ENCODE measurements at places on chromosomes 5 and 9. TPM values are rescaled to one million over a fixed set of nuclear protein-coding genes. Genes with fewer than 3 reads are reported as not detected.

DNA sequence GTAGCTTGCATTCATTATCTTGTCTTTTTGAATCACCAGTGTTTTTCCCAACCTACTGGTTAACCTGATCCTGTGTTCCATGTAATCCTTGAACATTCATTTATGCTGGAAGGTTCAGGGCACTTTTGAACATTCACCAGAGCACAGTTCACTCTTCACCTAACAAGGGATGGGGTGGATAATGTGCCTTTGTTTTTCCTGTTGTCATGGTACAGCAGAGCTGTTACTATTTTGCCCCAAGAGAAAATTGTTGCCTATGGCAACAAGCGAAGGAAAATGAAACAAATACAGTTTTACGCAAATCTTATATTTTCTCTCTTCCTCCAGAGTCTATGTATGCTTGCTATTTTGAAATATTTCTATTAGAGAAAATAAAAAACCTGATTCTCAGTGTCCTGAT, 60.3 kb upstream of the RIOK2 start:
- H3K4me3 ChIP-seq = no peak overlapping the region
- H3K27ac ChIP-seq = no peak overlapping the region
- no peak for DNase-seq
- H3K27me3 ChIP-seq = no peaks in the 10 kb centered on the region

GRCh38 chr5:75199946-75200345, 36.7 kb downstream of the ANKRD31 start:
- H3K27me3 ChIP-seq = no peaks in the 10 kb centered on the region
- no peak overlapping the region for H3K27ac ChIP-seq
- H3K4me3 ChIP-seq = no peak overlapping the region
- no peaks in the 10 kb centered on the region for H3K4me1 ChIP-seq
- no peaks in the 10 kb centered on the region for H3K36me3 ChIP-seq

DNA sequence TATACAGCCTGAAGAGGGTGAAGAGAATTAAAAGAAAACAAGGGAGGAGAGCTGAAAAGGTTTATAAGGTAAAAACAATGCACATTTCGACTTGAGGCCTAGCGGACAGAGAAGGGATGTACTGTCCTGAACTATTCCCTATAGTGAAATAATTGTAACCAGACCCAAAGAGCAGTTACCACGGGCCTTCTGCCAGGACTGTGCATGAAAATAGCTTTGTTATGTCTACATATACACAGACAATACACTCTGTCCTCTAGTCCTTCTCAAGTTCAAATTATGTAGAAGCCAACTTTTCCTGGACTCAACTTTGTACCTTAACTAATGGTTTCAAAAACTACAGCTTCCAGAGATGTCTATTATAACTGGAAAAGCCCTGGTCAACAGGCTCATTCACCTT, 223.7 kb downstream of the PCSK5 start:
- no peaks in the 10 kb centered on the region for H3K4me1 ChIP-seq
- H3K36me3 ChIP-seq = no peaks in the 10 kb centered on the region
- H3K27ac ChIP-seq = no peak overlapping the region
- no peak for DNase-seq
- no peaks in the 10 kb centered on the region for H3K27me3 ChIP-seq

GRCh38 chr5:119751734-119752094, 122.4 kb downstream of the FAM170A start:
- H3K27me3 ChIP-seq = no peaks in the 10 kb centered on the region
- no peak for DNase-seq
- no peak overlapping the region for H3K27ac ChIP-seq
- no peaks in the 10 kb centered on the region for H3K36me3 ChIP-seq
- H3K4me3 ChIP-seq = no peak overlapping the region

GRCh38 chr9:97511655-97512427, 10.4 kb downstream of the TMOD1 start:
- H3K27me3 ChIP-seq = no peaks in the 10 kb centered on the region
- no peak for DNase-seq
- no peak overlapping the region for H3K4me3 ChIP-seq

DNA sequence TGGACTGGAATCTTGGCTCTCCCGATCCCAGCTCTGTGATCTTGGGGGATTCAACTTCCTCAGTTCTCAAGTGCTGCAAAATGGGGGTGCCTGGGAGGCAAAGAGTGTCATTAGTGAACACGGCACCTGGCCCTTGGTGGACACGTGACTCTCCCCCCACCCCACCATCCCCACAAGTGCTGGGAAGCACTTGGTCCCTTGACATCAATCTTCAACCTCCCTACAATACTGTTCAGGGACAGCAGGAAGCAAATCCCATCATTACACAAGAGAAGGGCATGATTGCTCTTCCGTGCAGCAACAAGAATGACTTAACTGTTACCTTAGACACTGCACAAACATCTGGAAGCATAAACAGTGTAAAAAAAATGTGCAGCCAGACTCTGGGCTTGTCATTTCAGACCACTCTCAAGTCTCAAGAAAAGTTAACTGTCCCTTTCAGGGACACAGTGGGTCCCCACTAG, 61.4 kb downstream of the PSMB7 start:
- no peaks in the 10 kb centered on the region for H3K27me3 ChIP-seq
- no peak for DNase-seq
- no peak overlapping the region for H3K4me3 ChIP-seq
- peaks cover 42% of the 10 kb centered on the region for H3K36me3 ChIP-seq
- no peak overlapping the region for H3K27ac ChIP-seq

GRCh38 chr9:106775960-106776359, 87.0 kb upstream of the ZNF462 start:
- H3K27me3 ChIP-seq = no peaks in the 10 kb centered on the region
- H3K4me3 ChIP-seq = no peak overlapping the region
- no peak overlapping the region for H3K27ac ChIP-seq
- H3K4me1 ChIP-seq = no peaks in the 10 kb centered on the region

- no peaks in the 10 kb centered on the region for H3K27me3 ChIP-seq
- no peak overlapping the region for H3K4me3 ChIP-seq
- peak; percentile 73 for DNase-seq
- no peaks in the 10 kb centered on the region for H3K36me3 ChIP-seq
These were observed 127.0 kb downstream of the NNT start for GRCh38 chr5:43729846-43730478.

DNA sequence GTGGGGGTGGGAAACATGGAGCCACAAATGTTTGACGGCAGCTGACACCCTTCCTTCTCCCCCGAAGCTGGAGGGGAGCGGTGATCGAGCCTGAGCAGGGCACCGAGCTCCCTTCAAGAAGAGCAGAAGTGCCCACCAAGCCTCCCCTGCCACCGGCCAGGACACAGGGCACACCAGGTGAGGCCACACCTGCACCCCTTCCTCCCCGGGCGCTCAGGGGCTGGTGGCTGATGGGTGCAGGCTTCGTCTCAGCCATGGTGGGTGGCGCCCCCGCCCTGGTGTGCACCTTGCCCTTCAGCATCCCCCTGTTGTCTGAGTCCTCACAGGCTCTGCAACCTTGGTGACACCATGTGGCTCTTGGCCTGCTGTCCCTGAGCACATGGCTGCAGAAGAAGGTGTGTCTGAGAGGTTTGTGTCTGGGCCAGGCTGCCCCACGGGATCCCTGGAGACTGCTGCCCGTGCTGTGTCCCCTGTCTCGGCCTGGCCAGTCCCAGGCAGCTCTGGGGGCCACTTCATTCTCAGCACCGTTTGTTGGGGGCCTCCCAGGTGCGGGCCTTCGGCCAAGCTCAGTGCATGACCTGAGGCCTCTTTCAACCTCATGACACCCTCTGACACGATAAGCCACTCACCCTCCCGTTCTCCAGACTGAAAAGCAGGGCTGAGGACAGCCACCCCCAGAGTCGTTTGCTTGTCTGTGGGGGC, 11.1 kb downstream of the MAN1B1 start:
- H3K27ac ChIP-seq = no peak overlapping the region
- no peaks in the 10 kb centered on the region for H3K4me1 ChIP-seq
- H3K4me3 ChIP-seq = no peak overlapping the region
- H3K27me3 ChIP-seq = no peaks in the 10 kb centered on the region

- H3K4me1 ChIP-seq = peaks cover 56% of the 10 kb centered on the region
- H3K27ac ChIP-seq = peak overlapping the region; percentile 85
- H3K36me3 ChIP-seq = peaks cover 3% of the 10 kb centered on the region
- H3K27me3 ChIP-seq = no peaks in the 10 kb centered on the region
- no peak for DNase-seq
These were observed 1.9 kb downstream of the NIM1K start for GRCh38 chr5:43193894-43194265.

- H3K27me3 ChIP-seq = no peaks in the 10 kb centered on the region
- H3K27ac ChIP-seq = peak overlapping the region; percentile 77
- peak; percentile 76 for DNase-seq
- peaks cover 5% of the 10 kb centered on the region for H3K36me3 ChIP-seq
These were observed 43.8 kb upstream of the SUSD1 start for GRCh38 chr9:112218908-112219307.

GRCh38 chr5:58012801-58013315, 447.0 kb downstream of the PLK2 start:
- no peaks in the 10 kb centered on the region for H3K4me1 ChIP-seq
- no peak overlapping the region for H3K27ac ChIP-seq
- no peak overlapping the region for H3K4me3 ChIP-seq
- H3K27me3 ChIP-seq = no peaks in the 10 kb centered on the region
- no peak for DNase-seq

DNA sequence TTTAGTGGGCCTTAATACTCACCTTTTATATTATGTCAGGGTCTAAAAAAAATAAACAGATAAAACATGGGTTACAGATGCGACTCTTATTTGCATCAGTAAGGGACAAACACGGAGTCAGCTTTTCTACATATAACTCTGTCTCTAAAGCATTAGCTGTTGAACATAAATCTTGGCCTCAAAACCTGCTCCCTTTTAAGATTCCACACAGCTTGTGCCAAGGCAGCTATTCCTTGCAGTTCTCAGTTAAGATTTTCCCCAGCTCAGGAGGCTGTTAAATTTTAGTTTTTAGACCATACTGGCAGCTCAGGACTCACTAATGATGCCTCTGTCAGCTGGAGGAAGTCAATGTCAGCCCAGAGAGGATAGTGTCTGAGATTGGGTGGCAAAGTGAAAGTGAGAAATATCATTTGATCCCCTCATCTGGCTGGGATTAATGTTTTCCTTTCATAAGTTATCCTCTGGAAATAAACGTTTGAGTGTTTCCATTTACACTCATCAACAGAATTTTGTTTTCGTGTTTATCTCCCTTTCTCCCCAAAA, 287.5 kb downstream of the ELAVL2 start:
- H3K27ac ChIP-seq = peak overlapping the region; percentile 98
- H3K4me1 ChIP-seq = peaks cover 90% of the 10 kb centered on the region
- H3K36me3 ChIP-seq = no peaks in the 10 kb centered on the region
- DNase-seq = peak; percentile 77
- no peaks in the 10 kb centered on the region for H3K27me3 ChIP-seq

- peaks cover 7% of the 10 kb centered on the region for H3K4me1 ChIP-seq
- no peaks in the 10 kb centered on the region for H3K27me3 ChIP-seq
- H3K36me3 ChIP-seq = no peaks in the 10 kb centered on the region
- no peak overlapping the region for H3K27ac ChIP-seq
- DNase-seq = no peak
- no peak overlapping the region for H3K4me3 ChIP-seq
These were observed 255.2 kb downstream of the TMEM167A start for GRCh38 chr5:82821846-82822633.

DNA sequence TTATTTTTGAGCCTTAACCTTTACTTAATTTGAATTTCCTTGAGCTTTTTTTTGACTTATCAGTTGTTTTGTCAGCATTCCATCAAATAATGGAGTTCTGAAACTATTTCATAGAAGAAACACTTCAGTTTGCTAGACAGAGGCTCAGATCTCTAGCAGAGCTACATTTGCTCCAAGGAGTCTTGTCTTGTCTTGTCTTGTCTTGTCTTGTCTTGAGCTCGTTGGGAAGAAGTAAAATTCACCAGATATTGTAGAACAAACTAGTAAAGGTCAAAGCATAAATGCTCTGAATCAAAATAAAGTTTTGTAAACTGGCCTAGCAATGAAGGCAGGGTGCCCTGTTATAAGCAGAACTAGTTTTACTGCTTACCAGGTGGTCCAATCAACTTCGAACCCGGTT, 33.5 kb downstream of the RAB24 start:
- no peak for DNase-seq
- H3K27ac ChIP-seq = no peak overlapping the region
- no peak overlapping the region for H3K4me3 ChIP-seq
- H3K36me3 ChIP-seq = peaks cover 39% of the 10 kb centered on the region
- H3K4me1 ChIP-seq = no peaks in the 10 kb centered on the region
- H3K27me3 ChIP-seq = no peaks in the 10 kb centered on the region

DNA sequence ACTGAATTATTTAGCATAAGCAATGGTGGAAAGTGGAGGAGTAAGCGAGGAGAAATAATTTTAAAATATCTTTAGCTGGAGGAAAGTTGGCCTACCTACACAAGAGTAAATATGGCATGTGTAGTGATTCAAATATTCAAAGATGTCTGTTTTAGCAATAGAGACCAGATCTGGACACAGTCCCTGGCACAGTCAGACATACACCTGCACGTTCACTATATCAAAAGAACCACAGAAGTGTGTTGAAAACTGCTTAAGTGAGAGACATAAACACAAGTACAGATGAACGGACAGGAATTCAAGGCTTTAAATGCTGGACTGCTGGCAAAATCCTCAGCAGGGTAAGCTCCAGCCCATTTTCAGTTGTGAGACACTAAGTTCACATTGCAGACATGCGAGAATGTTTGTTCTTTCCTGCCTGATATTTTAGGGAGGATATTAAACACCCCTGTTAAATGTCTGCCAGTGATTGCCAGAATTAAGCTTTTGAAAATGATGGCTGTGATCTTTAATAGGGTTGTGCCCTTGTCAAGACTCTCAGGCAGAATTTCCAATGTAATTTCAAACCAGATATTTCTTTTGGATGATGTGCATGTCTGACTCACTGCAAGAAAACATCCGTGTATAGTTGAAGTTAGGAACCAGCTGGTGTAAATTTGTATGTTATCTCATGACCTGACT, 810.6 kb downstream of the TLE4 start:
- no peak overlapping the region for H3K27ac ChIP-seq
- no peak overlapping the region for H3K4me3 ChIP-seq
- no peaks in the 10 kb centered on the region for H3K27me3 ChIP-seq
- H3K36me3 ChIP-seq = no peaks in the 10 kb centered on the region
- DNase-seq = no peak
- H3K4me1 ChIP-seq = no peaks in the 10 kb centered on the region

- no peaks in the 10 kb centered on the region for H3K27me3 ChIP-seq
- no peak overlapping the region for H3K27ac ChIP-seq
- H3K36me3 ChIP-seq = no peaks in the 10 kb centered on the region
- no peaks in the 10 kb centered on the region for H3K4me1 ChIP-seq
- no peak overlapping the region for H3K4me3 ChIP-seq
These were observed 597.7 kb downstream of the CCDC171 start for GRCh38 chr9:16150501-16150900.

DNA sequence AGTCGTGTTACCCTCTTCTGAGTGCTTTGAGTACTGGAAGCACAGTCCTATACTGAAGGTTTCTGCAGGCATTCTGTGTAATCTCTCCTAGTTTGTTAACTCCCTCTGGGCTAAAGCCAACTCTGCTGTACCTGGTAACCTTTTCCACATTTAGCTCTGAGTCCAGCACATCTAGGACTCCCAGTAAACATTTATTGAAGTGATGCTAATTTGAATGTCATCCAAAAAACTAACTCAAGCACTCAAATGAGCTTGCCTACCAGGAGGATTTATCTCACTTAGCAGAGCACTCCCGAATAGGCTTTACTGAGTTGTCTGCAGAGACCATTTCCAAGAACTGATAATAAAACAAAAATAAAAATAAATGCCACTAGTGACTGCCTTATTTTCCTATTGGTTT, 79.5 kb upstream of the NFIB start:
- H3K27me3 ChIP-seq = no peaks in the 10 kb centered on the region
- 0 out of 2 replicates have a peak, but pooled peaks cover 3% of the 10 kb centered on the region for H3K4me1 ChIP-seq
- no peak for DNase-seq
- no peak overlapping the region for H3K4me3 ChIP-seq
- no peaks in the 10 kb centered on the region for H3K36me3 ChIP-seq
- no peak overlapping the region for H3K27ac ChIP-seq

PROB1 gene
- total RNA-seq = 0.78 TPM

WDR41 gene
- 146 TPM for total RNA-seq

INSL4 gene
- total RNA-seq = not detected

SRP19 gene
- total RNA-seq = 72.7 TPM

CD72 gene
- total RNA-seq = 7.8 TPM

PPP1R26 gene
- 0.22 TPM for total RNA-seq

Measured in Karpas-422 (cell line).